ENCODE measurements at places on chromosomes 7 and 10. TPM values are rescaled to one million over a fixed set of nuclear protein-coding genes. Genes with fewer than 3 reads are reported as not detected.

PTN gene
- 0.87 TPM for total RNA-seq

- H3K4me1 ChIP-seq, result no peaks in the 10 kb centered on the region
- H3K27ac ChIP-seq, result no peak overlapping the region
- no peaks in the 10 kb centered on the region for H3K36me3 ChIP-seq
- H3K4me3 ChIP-seq, result no peak overlapping the region
- H3K27me3 ChIP-seq, result no peaks in the 10 kb centered on the region
Observed at GRCh38 chr7:51639661-51640334, 323.2 kb upstream of the COBL start.

GRCh38 chr10:12334186-12334530 is 15.2 kb upstream of the CAMK1D start:
- DNase-seq, result no peak
- H3K36me3 ChIP-seq, result no peaks in the 10 kb centered on the region
- H3K4me1 ChIP-seq, result no peaks in the 10 kb centered on the region
- H3K4me3 ChIP-seq, result no peak overlapping the region
- H3K27me3 ChIP-seq, result no peaks in the 10 kb centered on the region

DNA sequence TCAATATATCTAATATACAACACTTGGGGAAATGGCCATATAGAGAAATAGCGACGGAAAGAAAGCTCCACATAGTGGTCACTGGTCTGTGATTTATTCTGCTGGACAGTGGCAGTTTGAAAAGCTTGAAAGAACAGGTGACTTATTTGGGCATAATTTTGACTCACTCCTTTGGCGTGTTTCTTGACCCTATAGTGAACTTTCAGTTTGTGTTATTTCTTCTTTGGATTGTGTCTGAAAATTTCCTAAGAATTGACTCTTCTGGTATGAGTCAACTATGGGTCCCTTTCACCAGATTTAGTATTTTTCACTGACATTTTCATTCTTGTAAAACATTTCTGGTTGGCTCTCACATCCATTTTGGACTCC is 25.8 kb upstream of the IMMP2L start:
- no peak overlapping the region for H3K27ac ChIP-seq
- H3K4me1 ChIP-seq, result no peaks in the 10 kb centered on the region
- H3K4me3 ChIP-seq, result no peak overlapping the region

DNA sequence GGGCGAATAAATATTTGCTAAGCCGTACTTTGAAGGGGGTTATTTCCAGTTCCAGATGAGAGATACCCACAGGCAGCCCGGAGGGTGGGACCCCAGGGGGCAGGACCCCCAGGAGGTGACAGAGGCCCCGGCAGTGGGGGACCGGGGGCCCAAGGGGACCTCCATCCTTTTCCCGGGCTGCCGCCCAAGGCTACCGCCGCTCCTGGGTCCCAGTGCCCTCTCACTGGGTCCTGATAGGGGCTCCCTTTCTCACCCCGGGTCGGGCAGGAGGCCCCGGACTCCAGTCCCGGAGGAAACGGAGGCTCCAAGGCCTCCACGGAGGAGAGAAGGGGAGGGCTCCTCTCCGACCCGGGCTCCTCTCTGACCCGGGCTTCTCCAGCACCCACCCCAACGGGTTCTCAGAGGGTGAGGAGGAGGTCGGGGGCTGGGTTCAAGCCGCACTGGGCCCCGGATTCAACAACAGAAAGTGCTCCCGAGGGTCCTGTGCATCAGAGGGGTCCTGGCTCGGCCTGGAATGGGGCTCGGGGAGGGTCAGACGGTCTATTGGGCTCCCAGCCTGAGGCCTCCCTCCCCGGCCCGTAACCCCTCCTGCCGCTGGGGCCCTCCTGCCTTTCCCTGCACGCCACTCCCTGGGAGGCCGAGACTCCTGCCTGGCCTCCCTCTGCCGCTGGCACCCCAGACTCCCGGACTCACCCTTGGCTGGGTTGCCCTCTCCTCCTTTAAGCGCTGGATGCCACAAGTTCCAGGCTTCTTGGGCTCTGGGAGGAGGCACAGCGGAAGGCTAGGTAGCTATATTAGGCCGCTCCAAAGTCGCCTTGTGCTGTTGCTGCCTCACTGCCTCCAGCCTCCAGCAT is 62.5 kb downstream of the ZNF37A start:
- H3K4me1 ChIP-seq, result no peaks in the 10 kb centered on the region
- no peaks in the 10 kb centered on the region for H3K27me3 ChIP-seq
- H3K4me3 ChIP-seq, result no peak overlapping the region
- H3K36me3 ChIP-seq, result no peaks in the 10 kb centered on the region
- no peak for DNase-seq
- H3K27ac ChIP-seq, result no peak overlapping the region

GRCh38 chr10:102660888-102661657 is 16.8 kb downstream of the TRIM8 start:
- H3K4me3 ChIP-seq, result no peak overlapping the region
- H3K27me3 ChIP-seq, result no peaks in the 10 kb centered on the region
- DNase-seq, result no peak
- H3K4me1 ChIP-seq, result peaks cover 17% of the 10 kb centered on the region

- no peaks in the 10 kb centered on the region for H3K4me1 ChIP-seq
- H3K36me3 ChIP-seq, result no peaks in the 10 kb centered on the region
- no peak for DNase-seq
Observed at GRCh38 chr7:92421676-92422435, 25.4 kb upstream of the GATAD1 start.

- H3K27ac ChIP-seq, result peak overlapping the region; percentile 44
- no peak overlapping the region for H3K4me3 ChIP-seq
- DNase-seq, result no peak
- no peaks in the 10 kb centered on the region for H3K4me1 ChIP-seq
- no peaks in the 10 kb centered on the region for H3K27me3 ChIP-seq
- no peaks in the 10 kb centered on the region for H3K36me3 ChIP-seq
Observed at GRCh38 chr7:25624833-25625232, 396.5 kb upstream of the NPVF start.

CYP2C19 gene
- total RNA-seq, result not detected

Data from gastrocnemius medialis (tissue), 4 donors.